Suppressor macrophage treated with lipopolysaccharide for 1 hour (primary cell): ENCODE measurements at places on chromosomes 16 and 17.

GRCh38 chr17:5003214-5003867 lies 5.6 kb downstream of the KIF1C start:
- no peak for DNase-seq

GRCh38 chr17:72725433-72726068 lies 366.9 kb downstream of the SLC39A11 start:
- peak; percentile 47 for DNase-seq

- no peak for DNase-seq
Observed at GRCh38 chr16:3612510-3613466, 1.4 kb upstream of the SLX4 start.

GRCh38 chr17:82097184-82097918 lies 685 bp downstream of the FASN start:
- peak; percentile 56 for DNase-seq

DNA sequence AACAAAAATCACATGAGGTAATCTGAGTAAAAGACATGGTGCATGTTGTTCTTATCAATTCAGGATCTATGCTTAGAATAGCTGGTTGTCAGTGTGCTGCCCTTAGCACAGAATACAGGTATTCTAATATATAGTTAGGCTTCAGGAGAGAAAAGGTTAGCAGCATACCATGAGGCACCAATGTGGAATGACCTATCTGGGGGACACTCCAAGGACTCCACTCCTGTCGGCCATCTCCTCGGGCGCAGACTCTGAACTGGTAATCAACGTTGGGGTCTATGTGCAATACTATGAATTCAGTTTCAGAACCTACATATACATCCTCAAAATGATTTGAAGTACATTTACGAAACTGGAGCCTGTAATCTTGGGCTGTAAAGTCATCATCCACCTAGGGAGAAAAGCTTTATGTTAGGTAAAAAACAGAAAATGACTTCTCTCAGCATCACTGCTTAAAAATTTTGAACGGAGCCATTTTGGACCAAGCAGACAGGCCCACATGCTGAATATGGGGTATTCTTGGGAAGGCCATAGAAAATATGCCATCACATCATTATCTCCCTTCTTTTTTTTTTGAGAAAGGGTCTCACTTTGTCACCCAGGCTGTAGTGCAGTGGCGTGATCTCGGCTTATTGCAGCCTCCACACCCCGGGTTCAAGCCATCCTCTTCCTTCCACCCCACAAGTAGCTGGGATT lies 31.1 kb downstream of the CRLF3 start:
- DNase-seq: no peak

DNA sequence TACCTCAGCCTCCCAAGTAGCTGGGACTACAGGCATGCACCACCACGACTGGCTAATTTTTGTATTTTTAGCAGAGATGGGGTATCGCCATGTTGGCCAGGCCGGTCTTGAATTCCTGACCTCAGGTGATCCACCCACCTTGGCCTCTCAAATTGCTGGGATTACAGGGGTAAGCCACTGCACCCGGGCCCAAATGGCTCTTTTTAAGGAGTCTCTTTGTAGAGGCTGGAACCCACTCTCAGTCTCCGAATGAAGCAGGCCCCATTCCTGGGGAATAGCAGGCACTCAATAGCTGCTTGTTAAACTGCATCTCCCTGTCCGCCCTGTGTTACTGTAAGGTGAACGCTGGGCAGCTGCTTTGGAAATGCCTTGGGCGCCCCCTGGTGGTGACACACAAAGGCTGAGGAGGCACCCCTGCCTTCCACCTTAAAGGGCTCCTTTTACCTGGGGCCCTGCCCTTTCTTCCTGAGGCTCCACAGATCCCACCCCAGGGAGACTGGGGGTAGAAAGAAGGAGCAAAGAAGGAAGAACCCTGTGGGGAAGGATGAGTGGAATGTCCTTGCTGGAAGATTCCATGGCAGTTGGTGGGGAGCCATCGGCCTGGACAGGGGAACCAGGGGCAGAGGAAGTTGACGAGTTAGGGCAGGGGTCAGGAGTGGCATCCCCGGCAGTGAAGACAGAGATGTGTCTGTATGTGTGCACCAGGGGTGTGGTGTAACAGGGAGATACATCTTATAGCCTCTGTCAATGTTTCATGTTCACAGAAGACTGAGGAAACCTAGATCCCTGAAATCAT lies 6.1 kb upstream of the SP2 start:
- peak; percentile 85 for DNase-seq

DNA sequence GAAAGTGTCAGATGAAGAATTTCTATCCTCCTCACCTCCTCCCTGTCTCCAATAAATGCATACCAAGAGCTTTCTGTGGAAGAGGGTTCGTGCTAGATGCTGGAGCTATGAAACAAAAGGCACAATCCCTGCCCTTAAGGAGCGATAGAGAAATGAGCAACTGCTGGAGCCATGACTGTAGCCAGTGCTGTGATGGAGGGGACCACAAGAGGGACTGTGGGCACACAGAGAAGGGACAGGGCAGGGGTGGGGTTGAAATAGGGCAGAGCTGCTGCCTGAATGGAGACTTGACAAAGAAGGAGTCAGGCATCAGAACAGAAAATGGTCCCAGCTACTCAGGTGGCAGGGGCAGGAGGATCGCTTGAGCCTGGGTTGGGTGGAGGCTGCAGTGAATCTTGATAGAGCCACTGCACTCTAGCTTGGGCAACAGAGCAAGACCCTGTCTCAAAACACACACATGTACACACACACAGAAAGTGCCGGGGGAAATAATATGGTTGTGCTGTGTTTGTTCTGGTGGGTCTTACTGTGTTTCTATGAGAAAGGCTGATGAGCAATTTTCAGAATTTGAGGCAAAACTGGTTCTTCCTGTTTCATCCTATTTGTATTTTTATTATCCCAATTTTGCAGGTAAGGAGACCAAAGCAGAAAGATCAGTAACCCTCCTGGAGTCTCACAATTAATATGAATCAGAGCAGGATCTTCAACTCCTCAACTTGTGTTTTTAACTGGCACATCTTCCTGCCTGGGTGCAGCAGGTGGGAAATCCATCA lies 16.5 kb downstream of the TMEM98 start:
- no peak for DNase-seq

DNA sequence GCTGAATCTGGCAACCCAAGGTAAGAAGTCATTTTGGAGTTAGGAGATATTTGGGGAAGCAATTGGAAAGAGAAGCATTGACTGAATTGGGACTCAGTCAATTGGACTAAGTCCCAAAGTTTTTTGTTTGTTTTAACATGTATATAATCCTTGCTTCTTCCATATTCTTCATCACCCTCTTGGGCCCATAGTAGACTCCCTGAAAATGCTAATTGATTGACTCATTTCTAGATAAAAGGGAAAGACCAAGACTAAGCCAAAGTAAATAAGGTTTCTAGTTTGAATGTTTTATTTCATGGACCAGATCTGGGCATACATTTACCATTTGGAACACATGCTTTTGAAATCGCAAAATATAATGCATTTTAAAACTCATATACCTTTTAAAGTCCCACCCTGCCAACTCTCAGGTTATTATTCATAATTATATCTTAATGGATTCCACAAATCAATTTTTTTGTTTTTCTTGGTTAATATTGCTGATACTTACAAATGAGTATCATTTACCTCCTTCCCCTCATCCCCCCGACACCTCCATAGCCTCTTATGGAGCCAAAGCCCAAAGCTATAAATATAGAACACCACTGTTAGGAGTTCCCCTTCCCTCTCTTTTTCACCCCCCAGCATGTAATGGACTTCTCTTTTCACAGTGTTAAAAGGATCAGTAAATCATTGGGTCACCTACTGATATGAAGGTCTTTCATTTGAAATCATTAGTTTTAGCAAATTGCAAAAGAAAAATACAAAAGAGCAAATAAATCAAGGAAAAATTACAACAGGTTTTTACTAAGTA lies 674.0 kb upstream of the SOX9 start:
- DNase-seq: no peak

DNA sequence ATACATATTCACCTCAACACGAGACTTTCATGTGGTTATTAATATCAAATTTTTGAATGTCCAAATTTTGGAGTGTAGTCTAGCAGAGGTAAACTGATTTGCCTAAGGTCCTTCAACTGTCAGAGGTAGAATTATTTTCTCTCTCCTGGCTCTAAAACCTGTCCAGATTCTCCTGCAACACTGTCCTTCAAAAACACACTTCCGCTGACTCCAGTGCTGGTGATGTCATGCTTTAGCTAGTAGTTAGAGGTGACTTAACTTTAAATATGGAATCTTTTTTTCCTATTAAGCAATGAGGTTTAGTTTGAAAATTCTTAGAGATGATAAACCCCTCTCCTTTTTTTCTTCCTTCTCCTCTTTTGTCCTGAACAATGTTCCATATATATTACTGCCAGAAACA lies 10.8 kb upstream of the CBLN1 start:
- DNase-seq: no peak

DNA sequence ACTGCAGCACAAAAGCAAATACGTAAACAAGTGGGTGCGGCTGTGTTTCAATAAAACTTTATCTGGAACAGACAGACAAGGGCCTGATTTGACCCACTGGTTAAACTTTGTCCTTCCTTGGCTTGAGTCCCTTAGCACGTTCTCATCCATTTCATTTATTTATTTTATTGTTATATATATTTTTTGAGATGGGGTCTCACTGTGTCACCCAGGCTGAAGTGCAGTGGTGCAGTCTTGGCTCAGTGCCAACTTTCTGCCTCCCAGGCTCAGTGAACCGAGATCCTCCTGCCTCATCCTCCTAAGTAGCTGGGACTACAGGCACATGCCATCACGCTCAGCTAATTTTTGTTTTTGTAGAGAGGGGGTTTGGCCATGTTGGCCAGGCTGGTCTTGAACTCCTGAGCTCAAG lies 64.3 kb downstream of the MYH11 start:
- DNase-seq: no peak

- no peak for DNase-seq
Observed at GRCh38 chr17:45883063-45883462, 11.3 kb upstream of the MAPT start.

DNA sequence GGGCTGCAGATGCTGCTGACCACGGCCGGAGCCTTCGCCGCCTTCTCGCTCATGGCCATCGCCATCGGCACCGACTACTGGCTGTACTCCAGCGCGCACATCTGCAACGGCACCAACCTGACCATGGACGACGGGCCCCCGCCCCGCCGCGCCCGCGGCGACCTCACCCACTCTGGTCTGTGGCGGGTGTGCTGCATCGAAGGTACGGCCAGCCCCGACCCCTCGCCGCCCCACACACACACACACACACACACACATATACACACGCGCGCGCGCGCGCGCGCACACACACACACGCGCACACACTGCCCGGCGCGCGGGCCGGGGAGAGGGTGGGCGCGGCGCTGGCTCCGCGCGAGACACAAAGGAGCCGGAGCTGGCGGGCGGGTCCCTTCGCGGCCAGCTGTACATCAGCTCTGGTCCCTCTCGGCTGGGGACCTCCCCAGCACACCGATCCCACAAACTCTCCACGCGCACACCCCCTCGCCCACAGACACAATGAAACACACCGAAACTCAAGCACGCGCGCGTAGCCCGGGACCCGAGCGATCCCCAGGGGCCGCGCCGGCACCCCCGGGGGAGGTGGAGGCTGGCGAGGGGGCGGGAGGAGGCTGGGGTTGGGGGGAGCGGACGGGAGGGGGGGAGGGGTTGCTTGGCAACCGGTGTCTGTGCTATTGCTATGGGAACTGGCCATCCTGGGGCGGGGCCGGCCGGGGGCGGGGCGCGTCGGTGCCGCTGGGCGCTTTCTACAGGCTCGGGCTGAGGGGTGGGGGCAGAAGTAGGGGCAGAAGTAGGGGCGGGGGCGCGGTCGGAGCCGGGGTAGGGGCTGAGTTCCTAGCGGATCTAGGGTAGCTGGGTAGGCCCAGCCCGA lies 658 bp downstream of the CACNG4 start:
- peak; percentile 15 for DNase-seq

DNA sequence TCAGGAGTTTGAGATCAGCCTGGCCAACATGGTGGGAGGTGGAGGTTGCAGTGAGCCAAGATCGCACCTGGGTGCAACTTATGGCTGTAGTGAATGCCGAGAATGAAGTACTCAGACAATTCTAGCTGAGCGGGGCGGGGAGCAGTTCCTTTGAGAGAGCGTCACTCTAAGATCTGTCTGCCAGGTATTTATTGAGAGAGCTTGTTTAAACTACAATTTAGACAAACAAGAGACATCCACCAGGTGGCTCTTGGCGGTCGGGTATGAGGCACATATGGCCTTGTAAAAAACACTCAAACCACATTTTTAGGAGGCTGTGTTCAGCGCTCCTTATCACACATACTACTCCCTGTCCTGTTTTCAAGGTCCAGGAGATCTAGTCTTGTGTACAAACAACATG lies 40.6 kb upstream of the CDH1 start:
- no peak for DNase-seq

DNA sequence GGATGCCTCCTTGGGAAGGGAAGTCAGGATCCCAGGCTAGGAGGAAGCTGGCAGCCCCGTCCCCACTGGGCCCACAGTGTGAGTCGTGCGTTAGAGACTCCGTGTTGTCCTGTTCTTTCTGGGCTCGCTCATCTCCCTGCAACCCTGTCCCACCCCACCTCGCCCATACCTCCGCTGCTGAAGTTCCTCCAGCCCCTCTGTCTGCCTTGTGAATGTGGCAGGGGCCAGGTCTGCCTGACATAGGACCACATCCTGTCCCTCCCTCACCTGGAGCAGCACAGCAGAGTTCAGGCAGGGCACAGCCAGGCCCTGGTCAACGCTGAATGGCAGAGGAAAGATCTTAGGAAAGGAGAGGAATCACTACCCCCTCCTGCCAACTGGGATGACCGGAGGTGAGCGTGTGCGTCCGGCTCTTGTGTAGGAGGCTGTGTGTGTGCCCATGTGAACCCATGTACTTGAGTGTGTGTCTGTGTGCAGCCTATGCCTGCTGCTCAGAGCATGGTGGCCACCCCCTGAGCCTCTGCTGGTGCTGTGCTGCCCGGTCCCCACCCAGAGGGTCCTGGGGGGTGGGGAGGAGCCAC lies 12.8 kb downstream of the KCNJ18 start:
- no peak for DNase-seq
